ENCODE measurements at places on chromosomes 5 and 9. TPM values are rescaled to one million over a fixed set of nuclear protein-coding genes. Genes with fewer than 3 reads are reported as not detected.

The G3BP1 gene
- total RNA-seq = 264 TPM

The PCDHA9 gene
- total RNA-seq = not detected

The PTGS1 gene
- 7.2 TPM for total RNA-seq

The MXD3 gene
- 12.0 TPM for total RNA-seq

The RNF208 gene
- total RNA-seq = 6.9 TPM

The IFNE gene
- not detected for total RNA-seq

DNA sequence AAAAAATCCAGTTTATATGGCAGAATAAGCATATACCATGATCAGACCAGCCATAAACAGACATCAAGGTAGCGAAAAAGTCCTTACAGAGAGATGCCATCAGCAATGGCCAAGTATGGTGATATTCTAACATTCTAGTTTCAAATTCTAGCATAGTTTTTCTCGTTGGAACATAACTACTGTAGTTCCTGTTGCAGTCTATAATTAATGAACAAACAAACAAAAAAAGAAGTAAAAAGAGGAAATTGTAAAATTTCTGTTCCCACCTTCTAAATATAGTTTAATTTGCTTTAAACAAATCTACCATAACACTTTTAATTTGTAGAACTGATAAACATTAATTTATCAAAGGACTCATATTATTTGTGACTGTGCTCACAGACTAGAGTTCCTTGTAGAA is 9.9 kb upstream of the CD180 start:
- peaks cover 6% of the 10 kb centered on the region for H3K27me3 ChIP-seq
- no peaks in the 10 kb centered on the region for H3K36me3 ChIP-seq
- no peak overlapping the region for H3K4me3 ChIP-seq
- no peak for DNase-seq
- H3K4me1 ChIP-seq = no peaks in the 10 kb centered on the region
- no peak overlapping the region for H3K27ac ChIP-seq

GRCh38 chr5:124645396-124645795 is 101.0 kb downstream of the ZNF608 start:
- no peaks in the 10 kb centered on the region for H3K36me3 ChIP-seq
- no peaks in the 10 kb centered on the region for H3K27me3 ChIP-seq
- peaks cover 22% of the 10 kb centered on the region for H3K4me1 ChIP-seq
- no peak for DNase-seq
- H3K27ac ChIP-seq = no peak overlapping the region

GRCh38 chr5:35483191-35483590 is 134.5 kb upstream of the SPEF2 start:
- H3K4me1 ChIP-seq = no peaks in the 10 kb centered on the region
- no peak overlapping the region for H3K27ac ChIP-seq
- no peak overlapping the region for H3K4me3 ChIP-seq
- no peaks in the 10 kb centered on the region for H3K27me3 ChIP-seq
- no peaks in the 10 kb centered on the region for H3K36me3 ChIP-seq
- DNase-seq = no peak

- H3K27me3 ChIP-seq = no peaks in the 10 kb centered on the region
- no peak overlapping the region for H3K4me3 ChIP-seq
- H3K36me3 ChIP-seq = no peaks in the 10 kb centered on the region
- H3K27ac ChIP-seq = no peak overlapping the region
- H3K4me1 ChIP-seq = no peaks in the 10 kb centered on the region
These were observed 287.8 kb downstream of the EBF1 start for GRCh38 chr5:158811921-158812320.

GRCh38 chr5:2006971-2007291 is 124.2 kb upstream of the IRX4 start:
- H3K27me3 ChIP-seq = peaks cover 90% of the 10 kb centered on the region
- no peak overlapping the region for H3K27ac ChIP-seq
- H3K4me1 ChIP-seq = no peaks in the 10 kb centered on the region
- no peak for DNase-seq

- H3K27me3 ChIP-seq = no peaks in the 10 kb centered on the region
- no peaks in the 10 kb centered on the region for H3K4me1 ChIP-seq
- no peak overlapping the region for H3K27ac ChIP-seq
These were observed 89.3 kb downstream of the MARCHF11 start for GRCh38 chr5:16090270-16090669.

- H3K27me3 ChIP-seq = no peaks in the 10 kb centered on the region
- H3K27ac ChIP-seq = no peak overlapping the region
- H3K4me3 ChIP-seq = no peak overlapping the region
- no peaks in the 10 kb centered on the region for H3K36me3 ChIP-seq
- peaks cover 6% of the 10 kb centered on the region for H3K4me1 ChIP-seq
- peak; percentile 80 for DNase-seq
These were observed 33.5 kb downstream of the PDGFRB start for GRCh38 chr5:150122158-150122510.

DNA sequence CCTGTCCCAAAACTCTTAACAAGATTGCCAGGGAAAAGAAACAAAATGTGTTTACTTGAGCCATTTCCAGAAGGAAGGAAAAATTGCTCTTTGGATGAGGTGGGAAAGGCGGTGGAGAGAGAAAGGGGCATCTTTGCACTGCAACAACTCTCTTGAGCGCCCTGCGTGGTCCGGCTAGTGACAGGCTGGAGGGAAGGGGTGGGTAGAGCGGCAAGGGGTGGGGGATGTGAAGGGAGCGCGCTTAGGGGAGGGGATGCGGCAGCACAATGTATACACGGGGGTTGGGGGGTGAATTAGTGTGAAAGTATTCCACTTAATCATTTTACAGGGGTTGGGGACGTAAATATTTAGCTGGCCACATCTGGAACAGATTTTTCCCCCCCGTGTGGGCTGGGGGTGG is 1.3 kb downstream of the FGF10 start:
- H3K4me3 ChIP-seq = no peak overlapping the region
- H3K36me3 ChIP-seq = no peaks in the 10 kb centered on the region
- DNase-seq = no peak

- no peaks in the 10 kb centered on the region for H3K36me3 ChIP-seq
- H3K4me1 ChIP-seq = no peaks in the 10 kb centered on the region
- peaks cover 33% of the 10 kb centered on the region for H3K27me3 ChIP-seq
- H3K27ac ChIP-seq = no peak overlapping the region
These were observed 98.5 kb upstream of the LHFPL2 start for GRCh38 chr5:78747055-78747454.

- peak; percentile 32 for DNase-seq
- no peak overlapping the region for H3K27ac ChIP-seq
- H3K36me3 ChIP-seq = no peaks in the 10 kb centered on the region
These were observed 20.3 kb downstream of the AK8 start for GRCh38 chr9:132857616-132858342.

DNA sequence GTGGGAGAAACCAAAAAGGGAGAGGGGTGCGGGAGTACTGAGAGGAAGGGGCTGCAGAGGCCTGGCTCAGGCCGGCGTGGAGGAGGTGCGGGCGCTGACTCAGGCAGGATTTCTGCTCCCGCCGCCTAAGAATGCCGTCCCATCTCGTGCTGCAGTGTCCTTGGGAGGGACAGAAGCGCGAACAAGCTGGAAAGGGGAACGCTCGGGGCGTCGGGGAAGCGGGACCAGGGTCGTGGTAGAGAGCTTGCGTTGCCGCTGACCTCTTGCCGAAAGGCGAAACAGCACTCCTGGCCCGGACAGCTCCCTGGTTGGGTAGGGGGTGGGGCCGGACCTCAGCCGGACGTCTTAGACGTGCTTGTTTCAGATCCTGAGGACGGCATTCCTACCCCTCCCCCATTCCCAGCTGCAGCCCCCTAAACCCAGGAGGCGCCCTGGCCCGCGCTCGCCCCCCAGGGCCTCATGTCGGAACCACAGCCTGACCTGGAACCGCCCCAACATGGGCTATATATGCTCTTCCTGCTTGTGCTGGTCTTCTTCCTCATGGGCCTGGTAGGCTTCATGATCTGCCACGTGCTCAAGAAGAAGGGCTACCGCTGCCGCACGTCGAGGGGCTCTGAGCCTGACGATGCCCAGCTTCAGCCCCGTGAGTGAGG is 1.1 kb downstream of the RELL2 start:
- peaks cover 45% of the 10 kb centered on the region for H3K4me1 ChIP-seq
- peaks cover 56% of the 10 kb centered on the region for H3K36me3 ChIP-seq
- DNase-seq = peak; percentile 85
- H3K27ac ChIP-seq = peak overlapping the region; percentile 84
- H3K27me3 ChIP-seq = no peaks in the 10 kb centered on the region

- no peaks in the 10 kb centered on the region for H3K4me1 ChIP-seq
- H3K36me3 ChIP-seq = no peaks in the 10 kb centered on the region
- DNase-seq = peak; percentile 56
- no peak overlapping the region for H3K4me3 ChIP-seq
These were observed 258.1 kb upstream of the NFIL3 start for GRCh38 chr9:91681461-91682305.

DNA sequence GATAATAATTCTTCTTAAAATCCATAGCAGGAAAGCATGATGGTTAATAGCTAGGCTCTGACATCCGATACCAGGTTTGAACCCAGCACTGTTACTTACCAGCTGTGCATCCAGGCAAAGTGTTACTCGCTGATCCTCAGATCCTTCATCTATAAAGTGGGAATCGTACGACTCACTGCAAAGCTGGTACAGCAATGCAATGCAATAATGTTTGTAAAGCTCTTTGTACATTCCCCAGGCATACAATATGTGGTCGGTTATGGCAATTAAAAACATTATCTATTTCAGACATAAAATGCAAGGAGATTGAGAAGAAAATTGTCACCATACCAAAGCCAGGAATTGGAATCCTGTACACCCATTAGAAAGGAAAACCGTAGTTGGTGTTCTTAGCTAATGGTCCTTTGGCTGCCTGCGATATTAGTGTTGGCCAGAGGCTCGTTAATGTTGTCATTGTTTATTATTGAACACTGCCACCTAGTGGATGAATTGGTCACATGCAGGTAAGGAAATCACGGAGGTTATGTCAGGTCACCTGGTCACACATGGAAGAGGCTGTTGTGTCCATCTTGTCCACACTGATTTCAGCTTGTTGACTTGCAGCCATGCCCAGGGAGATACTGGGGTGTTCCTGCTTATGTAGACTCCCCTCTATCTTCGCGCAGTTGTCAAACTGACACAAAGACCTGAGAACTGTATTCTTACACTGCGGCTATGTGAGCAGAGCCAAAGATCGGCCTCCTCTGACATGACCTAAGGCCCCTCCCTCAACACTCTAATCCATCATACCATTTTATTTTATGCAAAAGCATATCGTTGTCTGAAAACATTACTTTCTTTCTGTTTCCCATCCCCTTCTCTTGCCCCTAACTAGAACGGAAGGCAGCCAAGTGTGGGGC is 87.5 kb upstream of the PPP2R2B start:
- peak; percentile 63 for DNase-seq
- H3K36me3 ChIP-seq = no peaks in the 10 kb centered on the region
- no peak overlapping the region for H3K27ac ChIP-seq
- H3K27me3 ChIP-seq = no peaks in the 10 kb centered on the region
- H3K4me1 ChIP-seq = no peaks in the 10 kb centered on the region
- H3K4me3 ChIP-seq = no peak overlapping the region

GRCh38 chr9:105064248-105065097 is 136.5 kb upstream of the ABCA1 start:
- H3K4me1 ChIP-seq = no peaks in the 10 kb centered on the region
- H3K4me3 ChIP-seq = no peak overlapping the region
- H3K27ac ChIP-seq = no peak overlapping the region
- no peaks in the 10 kb centered on the region for H3K27me3 ChIP-seq

- H3K27me3 ChIP-seq = no peaks in the 10 kb centered on the region
- H3K36me3 ChIP-seq = peaks cover 45% of the 10 kb centered on the region
- peak overlapping the region; percentile 100 for H3K27ac ChIP-seq
- DNase-seq = peak; percentile 55
- peaks cover 5% of the 10 kb centered on the region for H3K4me1 ChIP-seq
These were observed 1.4 kb downstream of the CHD1 start for GRCh38 chr5:98927242-98927988.

GRCh38 chr5:140632366-140633020 is 482 bp downstream of the CD14 start:
- no peaks in the 10 kb centered on the region for H3K4me1 ChIP-seq
- no peak overlapping the region for H3K4me3 ChIP-seq
- H3K27me3 ChIP-seq = no peaks in the 10 kb centered on the region
- DNase-seq = no peak
- H3K36me3 ChIP-seq = no peaks in the 10 kb centered on the region

- peaks cover 7% of the 10 kb centered on the region for H3K4me1 ChIP-seq
- peaks cover 61% of the 10 kb centered on the region for H3K36me3 ChIP-seq
- H3K4me3 ChIP-seq = peak overlapping the region; percentile 97
- no peak for DNase-seq
These were observed 681 bp upstream of the ETF1 start for GRCh38 chr5:138543730-138544104.

GRCh38 chr9:19946441-19947109 is 157.7 kb upstream of the SLC24A2 start:
- H3K4me1 ChIP-seq = no peaks in the 10 kb centered on the region
- no peak overlapping the region for H3K4me3 ChIP-seq
- no peaks in the 10 kb centered on the region for H3K36me3 ChIP-seq
- H3K27ac ChIP-seq = no peak overlapping the region
- no peak for DNase-seq
- no peaks in the 10 kb centered on the region for H3K27me3 ChIP-seq

DNA sequence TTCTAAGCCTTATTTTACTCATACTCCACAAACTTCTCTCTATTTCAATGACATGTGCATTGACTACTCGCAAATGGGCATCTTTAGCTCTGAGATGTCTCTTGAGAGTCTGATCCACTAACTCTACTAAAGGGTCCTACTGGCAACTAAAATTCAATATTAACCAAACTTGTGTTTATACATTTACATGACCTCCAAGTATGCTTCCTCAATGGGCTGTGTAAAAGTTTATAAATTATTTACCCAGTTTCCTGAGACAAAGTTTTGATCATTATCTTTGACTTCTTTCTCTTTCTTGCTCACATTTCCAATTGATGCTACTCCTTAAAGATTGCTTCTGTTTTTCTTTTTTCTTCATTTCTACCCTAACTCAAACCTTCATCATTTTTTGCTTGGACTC is 510.1 kb upstream of the DAB2 start:
- no peak for DNase-seq
- H3K4me3 ChIP-seq = no peak overlapping the region
- no peaks in the 10 kb centered on the region for H3K27me3 ChIP-seq
- H3K27ac ChIP-seq = no peak overlapping the region
- H3K36me3 ChIP-seq = no peaks in the 10 kb centered on the region

DNA sequence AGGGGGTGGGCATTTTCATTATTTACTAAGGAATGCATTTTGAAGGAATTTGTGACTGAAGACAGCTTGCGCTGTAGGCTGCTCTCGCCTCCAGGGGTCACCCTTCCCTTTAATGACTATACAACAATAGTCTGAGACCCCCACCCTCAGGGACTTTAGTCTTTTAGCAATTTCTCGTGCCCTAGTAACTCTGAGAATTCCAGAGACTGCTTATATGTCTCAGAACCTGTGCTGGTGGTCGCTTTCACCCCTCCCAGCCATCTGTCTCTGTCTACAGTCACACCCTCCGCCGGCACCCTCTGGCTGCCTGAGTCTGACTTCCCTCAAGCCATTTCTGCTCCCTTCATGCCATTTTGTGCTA is 671.4 kb downstream of the NR2F1-AS1 start:
- no peak for DNase-seq
- no peaks in the 10 kb centered on the region for H3K36me3 ChIP-seq
- H3K27me3 ChIP-seq = no peaks in the 10 kb centered on the region
- no peak overlapping the region for H3K4me3 ChIP-seq
- H3K27ac ChIP-seq = no peak overlapping the region
- H3K4me1 ChIP-seq = no peaks in the 10 kb centered on the region

GRCh38 chr5:114362977-114363761 is 1.3 kb downstream of the KCNN2 start:
- no peaks in the 10 kb centered on the region for H3K36me3 ChIP-seq
- H3K27me3 ChIP-seq = no peaks in the 10 kb centered on the region
- H3K4me3 ChIP-seq = no peak overlapping the region
- no peak for DNase-seq
